Renal cortex interstitium (tissue), 15 donors: ENCODE measurements at places on chromosomes 7 and 10. TPM values are rescaled to one million over a fixed set of nuclear protein-coding genes. Genes with fewer than 3 reads are reported as not detected.
A peak's percentile ranks its signal among the peaks of the same experiment; 100 is the strongest.

The C7orf57 gene
- polyA plus RNA-seq: 0.49 TPM

The ENKUR gene
- polyA plus RNA-seq: 4.4 TPM

The TNS3 gene
- polyA plus RNA-seq: 88.6 TPM

The KCNMA1 gene
- polyA plus RNA-seq: 3.3 TPM

The SSC4D gene
- 5.5 TPM for polyA plus RNA-seq

The SPDYE2B gene
- 0.89 TPM for polyA plus RNA-seq

The FKBP6 gene
- 0.26 TPM for polyA plus RNA-seq

The INHBA gene
- 5.6 TPM for polyA plus RNA-seq

The SP8 gene
- not detected for polyA plus RNA-seq

The XRCC2 gene
- polyA plus RNA-seq: 8.9 TPM

The EPHA1 gene
- polyA plus RNA-seq: 18.3 TPM

GRCh38 chr10:80633383-80633860 lies 95.7 kb downstream of the SH2D4B start:
- DNase-seq: no peak

- no peak for DNase-seq
These were observed 20.6 kb upstream of the KDM7A start for GRCh38 chr7:140197218-140197890.

GRCh38 chr10:86959737-86960002 lies 1.3 kb downstream of the SNCG start:
- DNase-seq: no peak

- no peak for DNase-seq
These were observed 7.3 kb upstream of the KLHDC10 start for GRCh38 chr7:130063036-130063435.

GRCh38 chr10:80324086-80324485 lies 32.5 kb downstream of the DYDC1 start:
- DNase-seq: no peak

GRCh38 chr10:7388602-7389001 lies 22.2 kb downstream of the SFMBT2 start:
- DNase-seq: no peak

GRCh38 chr7:80307227-80307856 lies 172.7 kb downstream of the GNAI1 start:
- no peak for DNase-seq

DNA sequence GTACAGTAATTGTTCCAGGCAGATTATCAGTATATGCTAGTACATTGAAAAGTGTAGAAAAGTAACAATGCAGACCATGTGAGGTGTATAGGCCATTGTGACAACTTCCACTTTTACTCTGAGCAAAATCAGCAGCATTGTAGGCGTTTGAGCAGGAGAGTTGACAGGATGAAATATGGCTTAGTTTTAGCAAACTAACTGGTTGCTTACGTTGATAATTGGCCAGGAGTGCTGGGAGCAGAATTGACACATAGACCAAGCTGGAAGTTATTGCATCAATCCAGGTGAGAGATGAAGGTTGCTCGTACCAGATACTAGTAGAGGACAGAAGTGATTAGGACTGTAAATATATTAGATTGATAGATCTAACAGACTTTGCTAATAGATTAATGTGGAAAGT lies 46.0 kb downstream of the LCOR start:
- DNase-seq: no peak

- DNase-seq: peak; percentile 11
These were observed 65.9 kb downstream of the DGKB start for GRCh38 chr7:14836571-14837189.

DNA sequence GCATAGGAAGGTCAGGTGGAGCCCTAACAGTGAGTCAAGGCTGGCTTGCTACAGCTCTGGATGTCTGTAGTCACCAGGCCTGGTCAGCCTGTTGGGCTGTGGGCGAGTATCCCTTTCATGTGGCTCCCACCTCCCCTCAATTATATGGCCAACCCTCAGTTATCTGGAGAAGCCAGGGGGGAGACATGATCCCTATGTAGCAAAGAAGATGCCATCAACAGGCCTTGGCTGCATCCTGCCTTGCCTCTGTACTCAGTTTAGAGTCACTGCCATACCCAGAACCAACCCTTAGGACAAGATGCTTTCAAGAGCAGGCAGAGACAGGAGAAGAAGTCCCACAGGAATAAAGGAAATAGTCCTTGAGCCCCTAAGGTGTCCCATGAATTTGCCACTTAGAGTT lies 763.9 kb downstream of the GRID1 start:
- DNase-seq: no peak

- no peak for DNase-seq
These were observed 128.6 kb upstream of the SVIL start for GRCh38 chr10:29763396-29763795.

DNA sequence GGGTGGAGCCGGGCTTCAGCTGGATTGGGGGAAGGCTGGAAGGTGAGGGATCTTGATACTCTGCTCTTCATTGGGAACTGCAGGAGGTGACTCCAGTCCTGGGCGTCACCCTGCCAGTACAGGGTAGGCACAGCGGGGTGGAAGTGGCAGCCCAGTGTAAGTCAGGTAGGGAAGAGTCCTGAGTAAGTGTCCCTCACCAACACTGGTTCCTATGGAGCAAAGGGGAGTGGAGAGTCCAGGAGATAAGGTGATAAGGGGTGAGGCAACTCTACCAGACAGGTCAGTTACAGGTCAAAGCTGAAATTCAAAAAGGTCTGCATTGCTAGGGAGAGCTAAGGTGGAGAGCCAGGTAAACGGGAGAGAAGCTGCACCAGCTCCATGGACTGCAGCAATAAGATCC lies 145.6 kb upstream of the NFE2L3 start:
- DNase-seq: no peak

GRCh38 chr10:34184397-34184796 lies 630.7 kb downstream of the PARD3 start:
- DNase-seq: no peak

- DNase-seq: no peak
These were observed 45.6 kb downstream of the ELFN1 start for GRCh38 chr7:1715671-1716074.

- DNase-seq: no peak
These were observed 82.7 kb upstream of the WIPF3 start for GRCh38 chr7:29723599-29723998.

GRCh38 chr10:118495499-118495898 lies 99.9 kb downstream of the PRLHR start:
- no peak for DNase-seq

DNA sequence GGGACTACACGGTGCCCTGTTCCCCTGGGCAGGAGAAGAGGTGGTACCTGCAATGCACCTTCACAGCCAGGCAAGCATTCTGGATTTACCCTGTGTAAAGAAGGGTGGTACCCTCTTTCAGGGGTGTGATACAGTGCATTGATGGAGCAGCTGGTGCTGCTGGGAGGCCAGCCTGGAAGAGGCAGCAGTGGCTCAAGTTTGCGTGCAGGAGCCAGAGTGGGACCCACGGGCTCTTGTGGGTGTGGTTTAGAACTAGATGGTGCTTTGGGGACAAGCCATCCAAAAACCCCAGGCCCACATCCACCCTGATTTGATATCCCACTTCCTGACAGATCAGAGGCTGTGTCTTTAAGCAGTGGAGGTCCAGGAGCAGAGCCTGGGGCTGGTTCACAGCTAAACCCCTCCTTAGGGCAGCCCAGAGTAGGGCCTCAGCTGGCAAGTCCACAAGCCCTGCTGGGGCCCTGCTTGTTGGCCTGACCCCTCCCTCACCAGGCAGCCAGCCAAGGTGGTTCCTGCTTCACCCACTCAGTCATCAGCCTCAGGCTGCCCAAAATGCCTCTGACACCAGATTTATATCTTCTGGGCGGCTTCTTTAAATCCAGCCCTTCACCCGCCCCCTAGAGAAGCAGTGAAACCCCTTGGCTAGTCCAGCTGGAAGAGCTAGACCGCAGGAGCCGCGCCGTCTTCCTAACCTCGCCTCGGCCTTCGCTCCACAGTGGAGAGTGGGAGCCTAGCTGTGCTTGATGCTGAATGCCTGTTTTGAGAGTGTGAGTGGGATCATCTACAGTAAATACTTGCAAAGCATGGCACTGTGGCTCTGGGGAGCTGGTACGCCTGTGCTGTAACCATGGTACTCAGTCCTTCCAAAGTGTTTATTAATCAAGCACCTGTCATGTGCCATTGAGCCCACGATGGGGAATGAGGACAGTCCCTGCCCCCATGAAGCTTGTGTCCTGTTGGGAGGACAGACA lies 1.4 kb upstream of the ASIC3 start:
- DNase-seq: no peak

DNA sequence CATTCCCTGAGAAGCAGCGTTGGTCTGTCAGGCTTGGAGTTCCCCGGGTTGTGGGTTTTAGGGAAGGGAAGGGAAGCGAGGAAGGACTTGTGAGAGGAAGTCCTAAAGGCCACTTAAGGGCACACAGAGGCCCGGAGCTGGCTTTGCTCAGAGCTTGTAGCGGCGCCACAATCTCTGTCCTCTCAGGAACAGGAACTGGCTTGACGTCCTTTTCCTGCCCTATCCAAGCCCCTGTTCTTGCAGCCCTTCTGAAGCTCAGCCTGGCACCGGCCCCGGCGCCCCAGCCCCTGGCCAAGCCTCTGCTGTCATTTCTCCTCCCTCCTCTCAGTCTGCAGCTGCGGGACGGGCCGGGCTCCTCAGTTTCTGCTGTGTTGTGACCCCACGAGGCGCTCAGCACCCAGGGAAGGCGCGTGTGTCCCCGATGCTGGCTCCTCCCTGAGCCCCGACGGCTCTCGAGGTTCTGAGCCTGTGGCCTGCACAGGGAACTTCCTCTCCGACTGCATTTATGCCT lies at the start of gene GIMAP8:
TSS of gene GIMAP8 (plus strand) at position 140 of the 511 bp plus-strand sequence. CDS start 16,069 bp downstream, outside the sequence.
- no peak for DNase-seq

- DNase-seq: no peak
These were observed 88.6 kb downstream of the SEC23IP start for GRCh38 chr10:119980956-119981750.

DNA sequence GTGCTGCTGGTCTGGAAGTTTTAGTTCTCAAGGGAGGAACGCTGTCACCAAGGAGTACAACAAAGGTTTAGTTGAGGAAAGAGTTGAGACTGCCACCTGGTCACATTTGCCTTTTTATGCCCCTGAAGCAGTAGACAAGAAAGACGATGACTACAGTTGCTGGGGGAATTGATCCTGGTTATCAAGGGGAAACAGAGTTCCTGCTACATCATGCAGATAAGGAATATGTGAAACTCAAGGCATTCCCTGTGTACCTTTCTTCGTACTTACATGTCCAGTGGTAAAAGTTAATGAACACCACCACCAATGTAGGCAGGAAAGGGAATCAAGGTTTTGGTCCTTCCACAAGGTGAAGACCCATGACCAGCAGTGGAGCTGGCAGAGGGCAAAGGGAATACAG lies 31.8 kb downstream of the SLC35B4 start:
- no peak for DNase-seq

DNA sequence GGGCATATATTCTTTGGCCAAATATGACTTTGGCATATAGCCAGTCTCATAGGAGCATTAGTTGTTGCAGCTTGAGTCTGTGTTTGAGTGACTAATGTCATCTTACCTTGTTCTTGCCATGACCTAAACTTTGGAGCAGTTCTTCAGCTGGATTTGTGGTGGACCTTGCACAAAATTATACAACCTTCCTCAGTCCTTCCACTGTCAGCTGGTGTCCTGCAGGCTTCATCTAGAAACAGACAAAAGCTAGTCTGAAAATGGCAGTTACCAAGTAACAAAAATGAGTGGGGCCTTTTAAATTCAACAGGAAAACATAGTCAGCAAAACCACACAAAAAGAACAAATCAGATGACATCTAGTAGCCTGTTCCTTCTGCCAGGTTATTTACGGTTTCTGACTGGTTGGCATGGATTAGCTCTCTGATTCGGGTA lies 59.5 kb upstream of the HECTD2 start:
- no peak for DNase-seq

DNA sequence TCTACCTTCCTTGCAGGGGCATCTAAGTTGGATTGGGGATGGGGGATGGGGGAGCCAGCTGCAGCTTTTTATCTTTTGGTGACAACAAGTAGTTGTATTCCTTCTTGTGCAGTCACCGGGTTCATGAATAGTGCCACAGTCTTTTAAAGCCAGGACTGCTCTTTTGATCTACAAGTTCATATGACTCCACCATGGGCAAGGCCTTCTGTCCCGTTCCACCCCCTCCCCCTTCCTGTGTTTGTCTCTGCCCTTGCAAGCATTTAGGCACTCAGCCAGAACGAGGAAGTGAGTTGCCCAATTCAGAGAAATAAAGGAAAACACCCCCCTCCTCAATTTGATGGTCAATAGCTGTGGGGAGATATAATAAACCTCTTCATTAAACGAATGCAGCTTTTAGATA lies 44.8 kb upstream of the EGR2 start:
- DNase-seq: no peak

DNA sequence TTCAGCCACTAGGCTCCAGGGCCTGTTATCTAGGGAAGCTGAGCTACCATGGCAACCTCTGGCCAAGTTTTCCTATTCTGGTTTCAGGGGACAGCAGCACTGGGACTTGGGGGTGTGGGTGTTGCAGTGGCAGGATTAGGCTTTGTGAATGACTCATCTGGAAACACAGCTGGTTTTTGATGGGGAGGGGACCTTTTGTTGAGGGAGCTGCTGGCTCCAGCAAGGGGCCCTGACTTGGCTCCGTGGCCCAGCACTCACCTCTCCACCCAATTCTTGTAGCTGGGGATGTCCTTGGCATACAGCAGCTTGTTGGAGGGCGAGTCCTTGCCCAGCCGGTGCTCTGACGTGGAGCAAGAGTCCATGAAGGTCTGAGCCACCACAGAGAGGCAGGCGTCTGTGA lies 435.9 kb downstream of the PLXNA4 start:
- DNase-seq: no peak

DNA sequence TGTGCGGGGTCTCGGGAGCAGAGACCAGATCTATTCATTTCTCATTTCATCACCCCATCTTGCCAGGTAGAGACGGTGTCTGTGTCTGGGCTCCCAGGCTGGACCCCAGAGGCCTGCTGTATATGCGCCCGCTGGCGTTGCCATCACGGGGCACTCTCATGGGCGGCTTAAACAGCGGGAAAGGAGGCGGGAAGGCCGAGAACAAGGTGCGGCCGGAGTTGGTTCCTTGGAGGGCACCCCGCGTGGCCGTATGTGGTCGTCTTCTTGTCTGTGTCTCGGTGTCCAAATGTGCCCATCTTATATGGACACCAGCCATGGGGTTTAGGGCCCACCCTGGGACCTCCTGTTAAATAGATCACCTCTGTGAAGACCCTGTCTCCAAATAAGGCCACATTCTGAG lies 2.1 kb upstream of the CFAP46 start:
- no peak for DNase-seq

- DNase-seq: no peak
These were observed 292.5 kb downstream of the CCDC3 start for GRCh38 chr10:12709000-12709401.

GRCh38 chr7:102991077-102991539 lies 78.3 kb downstream of the LRRC17 start:
- DNase-seq: no peak

DNA sequence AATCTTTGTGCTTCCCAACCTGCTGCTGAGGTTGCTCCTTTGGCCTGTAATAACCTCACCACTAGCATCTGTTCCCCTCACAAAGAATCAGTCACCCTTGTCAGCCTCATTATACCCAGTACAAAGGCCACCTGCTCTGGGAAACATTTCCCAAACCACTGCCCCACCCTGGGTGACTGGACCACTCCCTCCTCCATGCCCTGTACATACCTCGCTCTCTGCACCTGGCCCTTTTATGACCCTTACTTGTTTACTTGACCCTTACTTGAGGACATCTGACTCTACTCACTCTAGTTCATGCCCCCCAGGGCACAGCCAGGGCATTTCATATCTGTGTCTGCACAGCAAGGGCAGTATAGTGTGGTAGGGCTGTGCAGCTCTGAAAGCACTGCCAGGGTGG lies 21.4 kb upstream of the AOC1 start:
- DNase-seq: no peak
